ENCODE measurements at places on chromosomes 4 and X.
A peak's percentile ranks its signal among the peaks of the same experiment; 100 is the strongest.

DNA sequence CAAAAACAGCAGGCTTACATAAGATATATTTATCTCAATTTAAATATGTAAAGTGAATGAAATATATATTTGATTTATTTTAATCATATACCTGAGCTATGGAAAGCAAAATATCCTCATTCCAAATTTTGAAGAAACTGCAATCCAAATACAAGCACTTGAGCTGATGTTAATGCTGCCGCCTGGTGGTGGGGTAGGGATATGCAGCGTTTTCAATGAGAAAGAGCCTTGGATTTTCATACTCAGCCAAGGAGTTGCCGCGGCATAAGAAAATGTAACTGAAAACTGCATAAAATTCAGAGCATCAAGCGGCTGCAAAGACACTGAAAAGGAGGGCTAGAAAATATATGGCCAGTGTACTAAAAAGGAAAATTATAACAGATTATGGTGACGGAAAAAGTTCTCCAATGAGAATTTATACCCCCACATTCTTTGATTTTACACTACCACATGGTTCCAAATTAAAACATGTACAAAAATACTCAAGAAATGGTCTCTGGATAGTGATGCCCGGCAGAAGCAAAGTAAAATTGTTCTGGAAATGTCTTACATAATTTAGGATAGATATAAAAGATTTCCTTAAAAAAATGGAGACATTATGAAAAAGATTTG, 660.3 kb upstream of the PITX2 start:
- DNase-seq, result peak; percentile 86

DNA sequence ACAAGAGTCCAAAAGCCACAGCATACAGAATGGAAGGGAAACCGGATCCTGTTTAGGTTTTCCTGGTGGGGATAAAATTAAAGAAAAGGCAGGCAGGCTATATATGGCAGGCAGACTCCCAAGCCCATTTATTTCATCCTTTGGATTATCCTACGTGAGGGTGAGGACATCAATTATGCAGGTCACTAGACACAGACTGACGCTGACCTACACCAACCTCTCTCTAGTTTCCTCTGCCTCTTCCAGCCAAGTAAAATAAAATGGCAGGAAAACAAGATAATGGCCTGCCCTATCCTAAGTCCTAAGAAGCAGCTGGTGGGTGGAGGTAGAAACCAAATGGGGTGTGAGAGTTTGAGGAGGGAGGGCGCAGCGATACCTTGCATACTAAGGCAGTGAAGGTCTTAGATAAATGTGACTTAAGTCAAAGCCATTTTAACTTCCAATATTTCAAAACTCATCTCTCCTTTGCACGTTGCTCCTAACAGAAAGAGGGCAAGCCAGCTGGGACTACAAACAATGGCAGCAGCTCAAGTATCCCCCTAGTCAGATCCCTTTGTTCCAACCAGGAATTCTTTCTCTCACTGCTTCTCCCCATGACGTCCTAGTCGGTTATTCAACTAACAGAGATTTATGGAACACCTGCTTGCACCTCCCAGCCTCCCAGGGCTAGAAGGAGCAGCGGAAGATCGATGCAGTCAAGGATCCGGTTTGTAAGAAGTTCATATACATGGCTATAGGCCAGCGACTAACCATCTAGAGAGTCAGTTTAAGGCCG, 72.8 kb downstream of the IRF2 start:
- peak; percentile 17 for DNase-seq

GRCh38 chr4:155529272-155529671, 137.4 kb upstream of the GUCY1A1 start:
- DNase-seq, result no peak

- DNase-seq, result no peak
These were observed 106.4 kb downstream of the DHX15 start for GRCh38 chr4:24477919-24478318.

GRCh38 chrX:112081781-112082652, 559 bp downstream of the TRPC5 start:
- DNase-seq, result no peak

DNA sequence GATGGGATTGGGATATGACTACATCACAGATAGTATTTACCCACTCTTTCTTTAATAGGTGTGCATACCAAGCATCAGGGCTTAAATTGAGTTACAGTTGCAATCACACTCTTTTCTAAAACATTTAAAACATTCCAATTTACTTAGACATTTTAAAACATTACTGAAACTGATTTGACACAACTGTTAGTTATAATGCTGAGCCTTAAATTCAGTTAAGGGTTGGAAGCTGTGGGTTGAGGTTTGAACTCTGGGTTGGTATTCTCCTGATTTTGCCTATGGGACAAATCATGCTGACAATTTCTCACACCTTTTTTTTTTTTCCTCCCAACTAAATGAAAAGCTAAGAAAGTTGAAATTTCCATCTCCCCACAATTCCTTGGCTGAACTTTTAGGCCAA, 16.3 kb downstream of the SLIT2 start:
- no peak for DNase-seq

- no peak for DNase-seq
These were observed 303.1 kb downstream of the ARHGAP24 start for GRCh38 chr4:85777908-85778631.

DNA sequence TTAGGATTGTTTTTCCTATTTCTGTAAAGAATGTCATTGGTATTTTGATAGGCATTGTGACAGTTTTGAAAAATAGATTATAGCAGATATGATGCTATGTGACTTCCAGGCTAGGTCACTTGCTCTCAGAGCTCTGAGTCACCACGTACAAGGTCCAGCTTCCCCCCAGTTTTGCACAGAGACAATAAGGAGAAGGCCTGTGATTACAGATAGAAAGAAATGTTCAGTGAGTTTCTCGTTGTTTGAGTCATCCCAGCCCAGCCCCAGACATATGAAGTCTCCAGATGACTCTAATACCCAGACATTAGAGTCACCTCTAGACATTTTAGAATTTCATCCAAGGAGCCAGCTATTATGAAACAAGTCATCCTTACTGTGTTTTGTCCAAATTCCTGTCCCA, 57.2 kb downstream of the MFAP3L start:
- DNase-seq, result no peak

Data from lower leg skin (tissue), 4 donors.